Right lobe of liver (tissue), 6 donors: ENCODE measurements at places on chromosomes 5 and 9. TPM values are rescaled to one million over a fixed set of nuclear protein-coding genes. Genes with fewer than 3 reads are reported as not detected.

SLC45A2 gene
- 0.58 TPM for total RNA-seq

FAM151B gene
- 1.6 TPM for total RNA-seq

CDHR2 gene
- total RNA-seq = 89.2 TPM

PAPPA gene
- 0.46 TPM for total RNA-seq

ZNF608 gene
- 6.1 TPM for total RNA-seq

ENTREP1 gene
- 0.35 TPM for total RNA-seq

ZDHHC11 gene
- total RNA-seq = 3.8 TPM

IFNA13 gene
- total RNA-seq = not detected

IL13 gene
- total RNA-seq = 0.26 TPM

DRD1 gene
- total RNA-seq = 0.06 TPM

C5orf34 gene
- total RNA-seq = 0.15 TPM
